Stromal cell of bone marrow (primary cell): ENCODE measurements at places on chromosomes 4 and X.
A peak's percentile ranks its signal among the peaks of the same experiment; 100 is the strongest.

GRCh38 chrX:113545040-113545439, 704.4 kb upstream of the AMOT start:
- no peak for DNase-seq

GRCh38 chr4:78323439-78323838, 228.1 kb upstream of the ANXA3 start:
- DNase-seq = no peak

- DNase-seq = no peak
These were observed 20.1 kb upstream of the CSF2RA start for GRCh38 chrX:1248331-1249061.

DNA sequence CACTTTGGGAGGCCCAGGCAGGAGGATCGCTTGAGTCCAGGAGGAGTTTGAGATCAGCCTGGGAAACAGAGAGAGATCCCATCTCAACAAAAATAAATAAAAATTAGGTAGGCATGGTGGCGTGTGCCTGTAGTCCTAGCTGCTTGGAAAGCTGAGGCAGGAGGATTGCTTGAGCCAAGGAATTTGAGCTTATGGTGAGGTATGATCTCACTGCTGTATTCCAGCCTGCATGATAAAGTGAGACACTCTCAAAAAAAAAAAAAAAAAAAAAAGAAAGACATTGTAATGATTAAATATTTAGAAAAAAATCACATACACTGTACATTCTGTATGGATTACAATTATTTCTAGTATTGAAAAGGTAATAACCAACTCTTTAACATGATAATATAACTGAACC, 87.1 kb downstream of the SLIT2 start:
- no peak for DNase-seq

DNA sequence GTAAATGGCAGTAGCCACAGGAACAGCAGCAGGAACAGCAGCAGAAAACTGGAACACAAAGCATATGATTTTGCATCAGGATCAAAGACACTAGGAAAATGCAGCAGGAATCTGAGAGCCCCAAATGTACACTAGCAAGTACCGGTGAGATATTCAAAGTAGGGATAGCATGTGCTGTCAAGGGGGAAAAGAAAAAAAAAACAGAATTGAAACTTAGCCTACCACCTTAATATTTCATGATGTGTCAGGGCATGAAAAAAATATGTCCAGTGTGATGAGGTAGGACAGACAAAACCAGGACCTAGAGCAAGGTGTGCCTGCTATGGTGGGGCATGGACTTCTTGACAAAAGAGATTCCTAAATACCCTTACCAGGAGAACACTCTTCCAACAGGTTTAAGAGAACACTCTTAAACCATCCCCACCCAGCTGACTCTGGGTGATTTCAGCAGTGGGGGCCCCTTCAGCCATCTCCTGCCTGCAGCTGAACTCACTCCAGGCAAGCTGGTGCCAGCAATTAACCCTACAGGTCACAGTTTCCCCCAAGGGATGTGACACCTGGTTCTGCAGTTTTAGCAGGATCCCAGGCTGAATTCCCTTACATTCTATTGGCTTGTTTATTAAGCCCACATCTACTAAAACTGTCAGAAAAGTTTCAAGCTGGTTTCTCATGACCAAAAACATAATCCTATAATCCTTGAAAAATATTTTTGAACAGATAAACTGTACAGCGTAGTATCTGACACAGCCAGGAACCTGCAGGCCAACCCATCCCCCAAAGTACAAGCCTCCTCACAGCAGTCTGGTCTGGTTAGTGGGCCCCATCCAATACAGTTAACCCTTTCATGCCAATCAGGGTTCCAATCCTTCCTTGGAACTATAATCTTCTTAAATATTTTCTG, 62.9 kb upstream of the FMR1 start:
- no peak for DNase-seq

GRCh38 chr4:98626350-98626749, 32.1 kb downstream of the TSPAN5 start:
- DNase-seq = peak; percentile 73

DNA sequence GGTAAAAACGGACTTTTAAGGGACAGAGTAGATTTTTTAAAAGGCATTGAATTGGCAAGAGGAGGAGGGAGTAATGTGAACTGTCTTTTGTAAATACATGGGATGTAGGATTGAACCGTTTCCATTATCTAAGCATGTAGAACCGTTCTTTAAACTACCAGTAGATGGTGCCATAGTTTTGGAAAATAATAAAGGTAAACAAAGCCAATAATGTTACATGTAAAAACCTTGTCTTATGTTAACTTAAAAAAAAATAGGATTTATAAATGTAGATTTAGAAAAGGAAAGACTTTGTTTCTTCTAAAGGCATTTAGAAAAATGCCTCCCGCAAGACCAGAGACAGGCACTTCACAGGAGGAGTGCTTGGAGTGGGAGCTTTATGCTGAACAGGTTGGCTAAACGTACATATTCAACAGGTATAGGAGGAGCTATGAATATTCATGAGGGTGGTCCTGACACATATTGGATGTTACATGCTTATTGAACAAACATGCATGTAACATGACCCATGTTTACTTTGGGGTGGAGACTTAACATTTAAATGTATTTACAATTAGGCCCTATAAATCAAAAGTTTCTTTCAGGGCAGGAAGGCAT, 45.5 kb upstream of the FAM241A start:
- peak; percentile 45 for DNase-seq

- no peak for DNase-seq
These were observed 15.7 kb upstream of the MSX1 start for GRCh38 chr4:4843635-4844291.

- no peak for DNase-seq
These were observed 655.6 kb upstream of the GALNTL6 start for GRCh38 chr4:171157462-171158082.

GRCh38 chr4:149595500-149595899, 220.1 kb downstream of the IQCM start:
- DNase-seq = no peak
